ENCODE measurements at places on chromosomes 1 and 21. TPM values are rescaled to one million over a fixed set of nuclear protein-coding genes. Genes with fewer than 3 reads are reported as not detected.

DNA sequence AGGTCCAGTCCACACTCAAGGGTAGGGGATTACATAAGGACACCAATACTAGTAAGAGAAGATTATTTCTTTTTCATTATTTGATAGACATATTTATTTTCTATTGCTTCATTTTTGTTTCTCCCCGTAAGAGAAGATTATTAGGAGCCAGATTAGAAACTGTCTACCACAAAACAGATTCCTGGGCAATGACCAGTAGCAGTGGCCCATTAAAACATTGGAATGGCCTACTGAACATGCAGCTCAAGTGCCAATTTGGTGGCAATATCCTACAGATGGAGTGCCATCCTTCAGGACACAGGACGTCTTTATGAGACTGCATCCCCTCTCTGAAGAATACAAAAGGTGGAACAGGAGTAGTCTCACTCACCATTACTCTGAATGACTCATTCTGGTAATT lies 34.0 kb upstream of the ARHGAP29 start:
- no peak for DNase-seq
- H3K4me1 ChIP-seq, result no peaks in the 10 kb centered on the region
- no peak overlapping the region for H3K4me3 ChIP-seq
- H3K36me3 ChIP-seq, result no peaks in the 10 kb centered on the region
- no peak overlapping the region for H3K27ac ChIP-seq

DNA sequence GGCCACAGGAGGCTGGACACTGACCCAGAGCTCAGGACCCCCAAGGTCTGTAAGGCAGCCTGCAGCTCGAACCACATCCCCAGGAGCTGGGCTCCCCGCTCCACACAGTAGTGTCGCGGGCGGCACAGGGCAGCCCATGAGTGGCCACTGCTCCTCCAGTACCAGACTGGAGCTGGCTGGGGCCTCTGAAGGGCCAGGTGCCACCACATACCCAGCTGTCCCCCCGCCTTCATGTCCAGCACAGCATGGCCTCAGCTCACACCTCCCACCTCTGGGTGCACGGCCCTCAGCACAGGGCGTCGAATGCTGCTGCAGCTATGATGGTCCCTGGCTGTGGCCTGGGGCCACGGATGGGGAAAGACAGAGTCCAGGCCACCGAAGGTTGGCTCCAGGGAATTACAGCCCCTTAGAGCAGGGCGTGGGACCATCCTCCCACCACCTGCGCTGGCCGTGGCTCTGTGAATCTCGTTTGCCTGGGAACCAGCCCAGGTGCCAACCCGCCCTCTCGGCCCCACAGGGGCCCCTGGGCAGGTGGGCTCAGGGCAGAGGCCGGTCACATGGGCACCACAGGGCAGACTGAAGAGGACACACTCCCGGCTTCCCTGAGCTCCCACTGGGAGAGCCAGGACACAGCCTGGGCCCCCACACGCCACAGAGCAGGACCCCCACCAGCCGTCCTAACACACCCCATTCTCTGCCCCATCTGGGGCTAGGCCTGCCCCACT lies 2.1 kb upstream of the TNFRSF4 start:
- no peak for DNase-seq
- peak overlapping the region; percentile 28 for H3K27ac ChIP-seq
- H3K4me3 ChIP-seq, result no peak overlapping the region
- peaks cover 4% of the 10 kb centered on the region for H3K4me1 ChIP-seq
- peaks cover 43% of the 10 kb centered on the region for H3K36me3 ChIP-seq

- H3K27me3 ChIP-seq, result no peaks in the 10 kb centered on the region
- H3K27ac ChIP-seq, result peak overlapping the region; percentile 52
- H3K4me3 ChIP-seq, result peak overlapping the region; percentile 62
- H3K4me1 ChIP-seq, result peaks cover 12% of the 10 kb centered on the region
Measured at GRCh38 chr1:210293171-210293607, 35.5 kb upstream of the HHAT start.

DNA sequence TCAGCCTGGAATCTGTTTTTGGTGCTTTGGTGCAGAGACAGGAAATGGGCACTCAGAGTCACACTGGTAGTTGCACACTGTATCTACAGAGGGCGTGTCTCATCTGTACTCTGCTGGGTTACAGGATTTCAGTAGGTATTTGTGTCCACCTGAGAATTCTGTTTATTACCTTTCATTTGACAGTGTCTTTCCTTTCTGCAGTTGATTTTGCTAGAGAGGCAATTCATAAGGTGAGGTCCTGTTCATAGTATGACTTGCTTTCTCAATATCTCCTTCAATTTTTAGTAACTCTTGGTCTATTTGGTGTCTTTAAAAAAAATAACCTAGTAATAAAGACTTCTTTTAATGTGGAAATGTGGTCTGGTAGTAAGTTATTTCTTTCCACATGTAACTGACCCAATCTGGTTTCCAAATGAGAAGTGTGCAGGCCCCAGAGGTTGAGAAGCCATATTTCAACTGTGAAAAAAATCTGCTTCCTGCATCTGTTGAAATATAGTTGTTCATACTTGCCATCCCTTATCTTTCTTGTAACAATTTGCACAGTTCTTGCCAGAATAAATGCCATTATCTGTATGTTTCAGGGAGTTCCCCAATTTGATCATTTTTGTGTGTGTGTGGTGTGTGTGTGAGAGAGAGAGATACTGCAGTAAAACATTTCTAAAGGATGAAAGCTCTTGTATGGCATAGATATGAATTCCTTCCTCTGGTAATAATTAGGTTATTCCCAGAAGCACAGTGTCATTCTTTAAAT lies 78.4 kb upstream of the DNAJC6 start:
- H3K27me3 ChIP-seq, result no peaks in the 10 kb centered on the region
- H3K36me3 ChIP-seq, result no peaks in the 10 kb centered on the region
- no peak overlapping the region for H3K4me3 ChIP-seq
- H3K27ac ChIP-seq, result no peak overlapping the region
- no peaks in the 10 kb centered on the region for H3K4me1 ChIP-seq

The ST6GALNAC3 gene
- 2.4 TPM for total RNA-seq

DNA sequence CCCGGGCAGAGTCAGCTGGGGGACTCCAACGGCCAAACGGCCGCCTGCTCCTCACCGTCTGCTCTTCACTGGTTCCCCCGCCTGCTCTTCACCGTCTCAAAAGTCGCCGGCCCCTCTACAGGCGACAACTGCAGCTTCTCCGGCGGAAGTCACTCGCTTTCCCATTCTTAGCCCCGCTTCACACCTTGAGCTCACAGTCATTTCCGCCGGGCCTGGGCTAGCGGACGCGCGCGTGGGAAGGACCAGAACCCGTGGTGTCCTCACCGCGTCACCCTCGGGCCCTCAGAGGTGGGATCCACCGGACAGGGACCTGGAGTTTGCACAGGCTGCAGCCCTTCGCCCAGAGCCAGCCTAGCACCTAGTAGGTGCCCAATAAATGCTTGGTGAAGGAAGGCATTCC lies 27.9 kb upstream of the HJV start:
- DNase-seq, result no peak
- H3K36me3 ChIP-seq, result no peaks in the 10 kb centered on the region
- H3K4me3 ChIP-seq, result no peak overlapping the region

DNA sequence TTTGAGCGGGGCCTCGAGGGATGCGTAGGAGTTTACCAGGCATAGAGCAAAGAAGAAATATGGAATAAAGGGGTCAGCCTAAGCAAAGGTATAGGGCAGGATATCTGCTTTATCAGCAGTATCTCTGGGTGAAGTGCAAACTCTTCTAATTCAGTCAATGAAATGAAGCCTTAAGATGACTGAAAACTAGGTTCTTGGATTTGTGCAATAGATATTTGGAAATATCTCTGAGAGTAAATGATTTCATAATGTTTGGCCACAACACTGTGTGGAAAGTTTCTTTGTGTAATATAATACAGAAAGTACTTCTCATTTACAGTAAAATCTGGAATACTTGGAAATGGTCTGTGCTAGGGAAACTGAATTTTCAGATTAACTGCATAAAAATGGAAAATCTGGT lies 26.1 kb downstream of the KCNJ15 start:
- H3K4me1 ChIP-seq, result no peaks in the 10 kb centered on the region
- H3K4me3 ChIP-seq, result no peak overlapping the region
- H3K27ac ChIP-seq, result no peak overlapping the region

The TGFB2 gene
- total RNA-seq, result 0.56 TPM

The PIK3R3 gene
- 15.7 TPM for total RNA-seq

DNA sequence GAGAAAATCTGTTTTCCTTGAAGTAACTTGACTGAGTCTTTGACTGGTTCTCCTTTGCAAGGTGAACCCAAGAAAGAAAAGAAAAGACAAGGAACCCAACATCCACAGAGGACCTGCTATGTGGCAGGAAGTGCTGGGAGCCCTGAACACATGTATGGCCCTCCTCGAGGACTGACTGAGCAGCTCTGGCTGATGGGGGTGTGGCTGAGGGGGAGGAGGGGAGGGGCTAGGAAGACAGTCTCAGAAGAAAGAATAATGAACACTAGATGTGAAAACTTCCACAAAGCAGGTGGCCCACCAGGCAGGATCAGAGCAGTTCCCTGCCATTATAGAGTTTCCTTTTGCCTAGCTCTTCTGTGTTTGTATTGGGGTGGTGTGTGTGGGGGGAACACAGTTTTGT lies 26.1 kb downstream of the NENF start:
- no peaks in the 10 kb centered on the region for H3K27me3 ChIP-seq
- no peaks in the 10 kb centered on the region for H3K36me3 ChIP-seq
- peaks cover 5% of the 10 kb centered on the region for H3K4me1 ChIP-seq
- DNase-seq, result no peak
